ENCODE measurements at places on chromosomes 12 and 14.

DNA sequence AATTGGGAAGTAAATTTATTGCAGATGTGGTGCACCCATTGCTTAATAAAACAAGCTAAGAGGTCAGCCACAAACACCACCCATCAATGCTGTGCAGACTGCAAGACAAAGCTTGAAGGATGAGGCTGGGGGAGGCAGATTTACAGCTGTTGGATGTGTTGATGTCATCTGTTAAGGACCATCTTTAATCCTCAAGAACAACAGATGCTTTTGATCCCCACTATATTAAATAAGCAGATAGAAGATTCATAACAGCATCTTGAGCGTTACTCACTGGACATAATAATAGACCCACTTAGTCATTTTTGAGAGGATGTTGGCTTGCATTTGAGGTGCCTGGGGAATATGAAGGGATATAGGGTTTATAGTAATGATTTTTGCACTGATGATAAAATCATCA, 58.8 kb downstream of the GPR68 start:
- DNase-seq, result no peak

DNA sequence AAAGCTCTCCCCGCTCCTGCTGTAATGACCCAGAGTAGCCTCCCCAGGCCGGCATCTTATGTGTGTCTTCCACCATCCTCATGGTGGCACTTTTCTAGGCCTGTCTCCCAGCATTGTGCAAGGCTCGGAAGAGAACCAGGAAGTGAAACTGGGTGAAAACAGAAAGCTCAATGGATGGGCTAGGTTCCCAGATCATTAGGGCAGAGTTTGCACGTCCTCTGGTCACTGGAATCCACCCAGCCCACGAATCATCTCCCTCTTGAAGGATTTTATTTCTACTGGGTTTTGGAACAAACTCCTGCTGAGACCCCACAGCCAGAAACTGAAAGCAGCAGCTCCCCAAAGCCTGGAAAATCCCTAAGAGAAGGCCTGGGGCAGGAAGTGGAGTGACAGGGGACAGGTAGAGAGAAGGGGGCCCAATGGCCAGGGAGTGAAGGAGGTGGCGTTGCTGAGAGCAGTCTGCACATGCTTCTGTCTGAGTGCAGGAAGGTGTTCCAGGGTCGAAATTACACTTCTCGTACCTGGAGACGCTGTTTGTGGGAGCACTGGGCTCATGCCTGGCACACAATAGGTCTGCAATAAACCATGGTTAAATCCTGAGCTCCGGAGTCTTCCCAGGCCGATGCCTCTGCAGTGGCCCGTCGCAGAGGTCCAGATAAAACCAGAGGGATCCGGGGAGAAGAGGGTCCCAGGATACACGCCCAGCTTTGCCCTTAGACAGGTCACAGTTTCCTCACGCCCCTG, 15.6 kb downstream of the ACVRL1 start:
- DNase-seq, result no peak

DNA sequence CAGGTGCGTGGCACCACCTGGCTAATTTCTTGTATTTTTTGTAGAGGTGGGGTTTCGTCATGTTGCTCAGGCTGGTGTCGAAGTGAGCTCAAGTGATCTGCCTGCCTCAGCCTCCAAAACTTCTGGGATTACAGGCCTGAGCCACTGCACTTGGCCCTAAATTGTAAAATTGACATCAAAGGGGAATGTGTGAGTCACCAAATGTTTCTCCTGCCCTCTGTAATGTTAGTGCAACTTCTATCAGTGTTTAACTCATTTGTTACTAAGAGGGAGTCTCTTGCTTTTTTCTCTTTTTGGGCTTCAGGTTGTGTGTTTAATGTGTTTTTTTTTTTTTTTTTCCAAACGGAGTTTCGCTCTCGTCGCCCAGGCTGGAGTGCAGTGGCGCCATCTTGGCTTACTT, 2.3 kb downstream of the TULP3 start:
- DNase-seq, result no peak

DNA sequence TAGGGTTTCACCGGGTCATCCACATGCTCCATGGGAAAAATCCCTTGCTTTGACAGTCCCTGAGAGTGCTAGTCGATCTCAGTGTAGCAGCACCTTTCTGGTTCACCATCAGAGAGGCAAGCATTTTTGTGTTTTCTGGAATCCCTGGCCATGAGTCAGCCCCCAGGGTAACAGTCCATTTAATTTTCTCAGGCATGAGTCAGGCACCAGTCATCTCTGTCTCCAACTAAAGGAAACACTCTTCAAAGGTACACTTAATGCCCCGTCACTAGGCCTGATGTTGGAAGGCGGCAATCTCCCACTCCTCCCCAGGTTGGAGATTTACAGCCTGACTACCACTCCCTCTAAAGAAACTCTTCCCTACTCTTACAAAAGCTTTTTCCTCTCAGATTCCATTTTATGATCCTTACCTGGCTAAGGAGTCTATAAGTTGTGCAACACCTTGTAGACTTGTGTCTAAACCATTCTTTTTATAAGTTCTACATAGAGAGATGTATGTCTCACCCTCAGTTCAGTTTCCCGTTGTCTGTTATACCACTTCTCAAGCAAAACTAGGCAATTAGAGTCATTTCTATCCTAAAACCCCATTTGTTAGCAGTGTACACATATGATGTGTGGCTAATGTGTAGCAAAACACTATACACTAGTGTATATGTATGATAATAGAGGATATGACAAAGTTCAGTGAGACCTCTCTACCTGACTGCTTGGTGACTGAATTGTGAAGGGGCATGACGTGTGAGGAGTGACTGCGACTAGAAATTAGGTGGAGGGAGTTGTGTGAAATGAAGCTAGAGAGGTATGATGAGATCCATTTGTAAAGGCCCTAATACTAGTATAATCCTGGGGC, 24.6 kb downstream of the TMEM19 start:
- no peak for DNase-seq

- no peak for DNase-seq
Measured at GRCh38 chr14:55698051-55698450, 118.0 kb downstream of the KTN1 start.

DNA sequence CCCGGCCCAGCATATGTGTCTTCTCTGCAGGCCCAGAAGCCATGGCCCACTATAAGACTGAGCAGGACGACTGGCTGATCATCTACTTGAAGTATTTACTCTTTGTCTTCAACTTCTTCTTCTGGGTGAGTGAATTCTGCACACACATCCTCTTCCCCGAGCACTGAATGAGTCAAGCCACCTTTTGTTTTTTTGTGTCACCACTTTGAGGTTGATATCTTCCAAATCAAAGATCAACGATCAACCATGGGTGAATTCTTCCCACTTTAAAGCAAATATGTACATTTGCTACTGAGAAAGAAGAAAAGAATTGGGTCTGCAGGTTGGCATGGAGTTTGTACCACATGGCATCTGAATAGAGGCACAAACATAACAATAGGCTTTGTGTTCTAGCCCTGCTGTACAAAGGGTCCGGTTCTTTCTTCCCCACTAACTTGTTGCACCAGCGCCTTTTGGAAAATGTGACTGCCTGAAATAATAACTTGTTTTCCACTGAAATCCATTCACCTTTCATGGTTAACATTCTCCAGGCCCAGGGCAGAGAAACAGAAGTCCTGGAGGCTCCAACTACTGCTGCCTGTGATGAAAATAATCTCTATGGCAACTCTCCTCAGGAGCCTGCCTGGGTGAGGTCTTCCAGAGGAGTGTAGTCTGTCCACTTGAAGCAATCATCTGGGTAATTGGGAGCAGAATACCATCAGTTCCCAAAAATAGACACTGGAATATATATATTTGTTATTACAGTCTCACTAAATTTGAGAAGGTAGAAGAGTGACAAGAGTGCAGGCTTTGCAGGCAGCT, 27.6 kb downstream of the TSPAN11 start:
- DNase-seq, result no peak

- DNase-seq, result no peak
Measured at GRCh38 chr14:87115234-87115633, 877.7 kb downstream of the GALC start.

GRCh38 chr12:56296295-56296694, 3.8 kb downstream of the CS start:
- DNase-seq, result no peak

DNA sequence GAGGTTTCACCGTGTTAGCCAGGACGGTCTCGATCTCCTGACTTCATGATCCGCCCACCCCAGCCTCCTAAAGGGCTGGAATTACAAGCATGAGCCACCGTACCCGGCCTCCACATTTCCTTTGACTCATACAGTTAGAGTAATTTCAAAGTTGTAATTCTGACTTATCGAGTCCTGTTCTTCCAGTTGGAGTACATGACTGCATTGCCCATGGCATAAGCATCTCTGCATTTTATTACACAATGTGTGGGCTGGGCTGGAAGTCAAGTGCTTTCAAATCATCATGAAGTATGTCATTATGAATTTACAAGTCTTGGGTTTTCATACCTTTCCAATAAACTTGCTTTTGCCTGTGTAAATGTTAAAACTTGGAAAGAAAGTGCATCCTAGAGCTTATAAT, 1295.7 kb upstream of the FLRT2 start:
- DNase-seq, result no peak

- DNase-seq, result no peak
Measured at GRCh38 chr12:71896205-71896882, 42.3 kb upstream of the TPH2 start.

DNA sequence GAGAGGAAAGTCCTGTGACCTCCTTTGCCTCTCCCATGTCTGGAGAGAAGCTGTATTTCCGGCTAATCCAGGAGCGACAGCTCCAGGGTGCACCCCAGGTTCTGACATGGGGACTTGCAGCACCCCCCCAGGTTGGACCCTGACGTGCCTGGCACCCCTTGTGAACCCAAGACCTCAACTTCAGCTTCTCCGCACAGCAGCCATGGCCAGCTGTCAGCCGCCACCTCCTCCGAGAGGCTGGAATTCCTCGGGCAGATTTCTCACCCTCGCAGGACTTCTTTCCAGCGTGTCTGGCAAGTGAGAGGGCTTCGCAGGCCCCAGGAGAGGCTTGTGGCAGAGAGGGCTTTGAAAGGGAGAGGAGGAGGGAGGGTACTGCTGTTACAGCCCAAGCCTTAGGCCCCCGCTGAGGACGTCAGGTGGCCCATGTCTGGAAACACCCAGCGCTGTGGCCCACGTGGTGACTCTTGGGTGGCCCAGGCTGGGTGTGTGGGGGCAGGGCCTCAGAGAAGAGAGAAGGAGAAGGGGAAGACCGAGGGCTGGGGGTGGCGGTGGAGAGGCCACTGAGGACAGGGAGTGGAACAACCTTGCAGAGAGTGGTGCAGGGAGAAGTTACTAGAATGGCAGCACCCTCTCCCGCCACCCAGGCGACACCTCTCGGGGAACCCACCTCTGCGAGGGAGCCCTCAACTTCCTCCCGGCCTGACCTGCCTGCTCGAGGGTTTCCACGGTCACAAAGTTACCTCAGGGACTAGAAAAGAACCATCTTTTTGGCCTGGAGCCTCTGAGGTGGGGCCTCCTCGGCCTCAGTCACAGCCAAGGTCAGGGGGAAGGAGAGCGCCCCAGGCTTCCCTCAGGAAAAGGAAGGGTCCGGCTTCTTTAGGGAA, 11.7 kb upstream of the RPS6KL1 start:
- DNase-seq, result no peak

GRCh38 chr12:76486011-76486410, 73.6 kb downstream of the OSBPL8 start:
- no peak for DNase-seq

- DNase-seq, result no peak
Measured at GRCh38 chr12:52035190-52035589, 16.1 kb upstream of the NR4A1 start.

DNA sequence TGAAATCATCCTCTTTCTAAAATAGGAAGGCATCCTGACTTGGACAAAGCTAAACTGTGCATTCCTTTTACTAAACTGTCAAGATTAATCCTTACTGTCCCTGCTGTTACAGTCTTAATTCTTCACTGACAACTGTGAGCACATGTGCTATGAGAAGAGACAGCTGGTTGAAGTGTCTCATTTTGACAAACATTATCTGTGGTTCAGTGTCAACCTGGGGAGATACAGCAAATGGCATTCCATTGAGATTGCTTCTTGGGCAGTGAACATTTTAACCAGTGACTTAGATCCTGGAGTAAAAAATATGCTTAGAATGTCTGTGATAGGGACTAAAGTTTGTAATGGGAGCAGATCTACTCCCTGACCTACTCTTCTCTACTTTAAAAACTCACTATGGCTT, 552.6 kb upstream of the ATP2B1 start:
- no peak for DNase-seq

- DNase-seq, result no peak
Measured at GRCh38 chr12:22209422-22209821, 125.1 kb downstream of the ST8SIA1 start.

- DNase-seq, result no peak
Measured at GRCh38 chr14:20350282-20350681, 6.8 kb downstream of the PARP2 start.

Measured in activated T-cell treated with anti-CD3 and anti-CD28 coated beads, Interleukin-2, amount 50 U/mL, for 24 hours (primary cell).